Large intestine (tissue), 12 donors: ENCODE measurements at places on chromosomes 13 and 19.

- H3K27me3 ChIP-seq = no peaks in the 10 kb centered on the region
- H3K4me1 ChIP-seq = no peaks in the 10 kb centered on the region
- no peak for DNase-seq
- H3K4me3 ChIP-seq = no peak overlapping the region
Observed at GRCh38 chr13:77687799-77688198, 9.7 kb upstream of the SLAIN1 start.

- no peak overlapping the region for H3K27ac ChIP-seq
- H3K4me3 ChIP-seq = no peak overlapping the region
- no peaks in the 10 kb centered on the region for H3K4me1 ChIP-seq
- H3K27me3 ChIP-seq = no peaks in the 10 kb centered on the region
- no peak for DNase-seq
Observed at GRCh38 chr13:113345486-113345885, 18.4 kb downstream of the GRTP1 start.

GRCh38 chr13:52947921-52948373 is 80.7 kb upstream of the OLFM4 start:
- no peak overlapping the region for H3K4me3 ChIP-seq
- no peaks in the 10 kb centered on the region for H3K36me3 ChIP-seq
- no peak for DNase-seq
- no peaks in the 10 kb centered on the region for H3K4me1 ChIP-seq

GRCh38 chr19:8703223-8703622 is 4.6 kb upstream of the ACTL9 start:
- no peaks in the 10 kb centered on the region for H3K27me3 ChIP-seq
- no peak overlapping the region for H3K4me3 ChIP-seq
- no peaks in the 10 kb centered on the region for H3K4me1 ChIP-seq
- H3K36me3 ChIP-seq = no peaks in the 10 kb centered on the region
- H3K27ac ChIP-seq = no peak overlapping the region
- no peak for DNase-seq

- H3K27ac ChIP-seq = no peak overlapping the region
- peaks cover 3% of the 10 kb centered on the region for H3K4me1 ChIP-seq
- H3K27me3 ChIP-seq = no peaks in the 10 kb centered on the region
- H3K4me3 ChIP-seq = no peak overlapping the region
Observed at GRCh38 chr13:100534911-100535310, 53.7 kb downstream of the GGACT start.

GRCh38 chr19:7699417-7700401 is 2.2 kb downstream of the FCER2 start:
- H3K4me3 ChIP-seq = no peak overlapping the region
- H3K27ac ChIP-seq = no peak overlapping the region
- no peaks in the 10 kb centered on the region for H3K4me1 ChIP-seq
- DNase-seq = no peak

GRCh38 chr13:23322353-23323336 is 110.9 kb downstream of the SACS start:
- no peak overlapping the region for H3K4me3 ChIP-seq
- H3K4me1 ChIP-seq = no peaks in the 10 kb centered on the region
- no peaks in the 10 kb centered on the region for H3K27me3 ChIP-seq
- no peak for DNase-seq

GRCh38 chr13:98761126-98761985 is 8.9 kb upstream of the SLC15A1 start:
- H3K4me1 ChIP-seq = peaks cover 27% of the 10 kb centered on the region
- H3K27me3 ChIP-seq = no peaks in the 10 kb centered on the region
- no peaks in the 10 kb centered on the region for H3K36me3 ChIP-seq
- H3K4me3 ChIP-seq = no peak overlapping the region
